ENCODE measurements at places on chromosomes 3 and 15. TPM values are rescaled to one million over a fixed set of nuclear protein-coding genes. Genes with fewer than 3 reads are reported as not detected.

Gene CYP8B1
- not detected for polyA plus RNA-seq

Gene AAGAB
- polyA plus RNA-seq, result 17.5 TPM

Gene ERICH6
- polyA plus RNA-seq, result not detected

Gene FBXW12
- 0.85 TPM for polyA plus RNA-seq

Gene WDR93
- 0.03 TPM for polyA plus RNA-seq

Gene FAM81A
- polyA plus RNA-seq, result 0.56 TPM

Gene CD96
- 0.02 TPM for polyA plus RNA-seq

Gene DUOXA1
- 0.18 TPM for polyA plus RNA-seq

Gene ATOSA
- polyA plus RNA-seq, result 4.6 TPM

Gene GP5
- polyA plus RNA-seq, result 0.05 TPM

Gene CNTN3
- polyA plus RNA-seq, result 0.03 TPM

Gene SKOR1
- 0.03 TPM for polyA plus RNA-seq

Gene LMOD3
- polyA plus RNA-seq, result not detected

Gene CPLX3
- 0.27 TPM for polyA plus RNA-seq

Gene TRPM1
- polyA plus RNA-seq, result 0.05 TPM

Gene ARL13B
- polyA plus RNA-seq, result 1.3 TPM

All from H1 (cell line).